ENCODE measurements at places on chromosomes 2 and 18. TPM values are rescaled to one million over a fixed set of nuclear protein-coding genes. Genes with fewer than 3 reads are reported as not detected.

DNA sequence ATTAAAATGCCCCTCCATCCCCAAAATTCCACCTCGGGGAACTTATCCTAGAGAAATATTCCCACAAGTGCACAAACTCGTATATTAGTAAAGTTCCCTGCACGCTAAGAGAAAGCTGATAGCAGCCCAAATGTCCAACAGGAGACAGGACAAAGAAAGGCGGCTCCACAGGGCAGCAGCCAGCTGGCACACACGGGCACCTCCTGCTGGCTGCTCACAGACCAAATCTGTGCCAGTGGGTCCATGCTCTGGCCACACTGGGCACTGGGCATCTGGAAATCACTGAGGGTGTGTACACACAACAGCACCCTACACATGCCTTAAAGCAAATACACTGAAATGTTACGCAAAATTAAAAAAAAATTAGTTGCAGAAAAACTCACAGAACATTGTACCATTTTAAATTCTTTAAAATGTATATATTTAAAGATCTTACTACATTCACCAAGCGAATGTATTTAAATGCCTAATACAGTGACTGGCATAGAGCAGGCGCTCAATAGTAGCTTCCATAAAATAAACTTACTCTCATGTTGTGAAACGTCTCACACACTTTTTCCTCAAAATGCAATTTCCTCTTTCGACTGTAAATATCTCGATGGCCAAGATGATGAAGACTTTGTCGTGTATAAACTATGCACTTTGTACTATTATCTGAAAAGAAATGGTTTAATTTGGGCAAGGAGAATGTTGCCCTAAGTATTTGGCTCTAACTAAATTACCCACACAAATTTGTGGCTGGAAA is 19.4 kb downstream of the ZNF516 start:
- H3K27ac ChIP-seq = no peak overlapping the region
- peaks cover 9% of the 10 kb centered on the region for H3K4me1 ChIP-seq
- H3K27me3 ChIP-seq = no peaks in the 10 kb centered on the region
- H3K36me3 ChIP-seq = no peaks in the 10 kb centered on the region
- H3K4me3 ChIP-seq = no peak overlapping the region
- DNase-seq = no peak

DNA sequence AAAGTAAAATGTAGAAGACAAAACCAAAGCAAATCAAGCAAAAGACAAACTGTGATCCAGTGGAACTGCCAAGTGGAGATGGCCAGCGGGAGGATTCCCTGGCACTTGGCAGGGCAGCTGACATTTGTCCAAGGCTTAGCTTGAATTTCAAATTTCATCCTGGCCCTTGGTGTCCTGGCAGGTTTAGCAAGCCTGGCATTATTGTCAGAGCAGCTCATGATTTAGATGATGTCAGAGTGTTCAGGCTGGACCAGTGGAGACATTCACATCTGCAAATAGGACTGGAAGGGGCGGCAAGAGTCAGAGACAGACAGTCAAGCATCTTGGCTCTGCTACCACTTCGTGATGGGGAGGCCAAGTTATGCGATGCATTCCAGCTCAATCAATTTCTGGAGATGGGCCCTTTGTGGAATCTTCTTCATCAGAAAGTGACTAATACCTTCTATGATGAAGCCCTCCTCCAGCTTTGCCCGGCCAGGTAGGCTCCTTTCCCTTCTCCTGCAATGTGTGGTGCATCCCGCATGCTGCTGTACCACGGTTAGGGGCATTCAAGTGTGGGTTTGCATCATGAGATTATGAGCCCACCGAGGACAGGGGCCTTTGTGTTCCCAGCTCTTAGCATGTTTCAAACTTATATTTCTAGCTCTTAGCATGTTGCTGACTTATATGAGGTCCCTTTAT is 199.7 kb downstream of the ANKRD30B start:
- H3K27ac ChIP-seq = no peak overlapping the region
- DNase-seq = no peak
- no peaks in the 10 kb centered on the region for H3K36me3 ChIP-seq
- no peaks in the 10 kb centered on the region for H3K4me1 ChIP-seq
- H3K27me3 ChIP-seq = no peaks in the 10 kb centered on the region

DNA sequence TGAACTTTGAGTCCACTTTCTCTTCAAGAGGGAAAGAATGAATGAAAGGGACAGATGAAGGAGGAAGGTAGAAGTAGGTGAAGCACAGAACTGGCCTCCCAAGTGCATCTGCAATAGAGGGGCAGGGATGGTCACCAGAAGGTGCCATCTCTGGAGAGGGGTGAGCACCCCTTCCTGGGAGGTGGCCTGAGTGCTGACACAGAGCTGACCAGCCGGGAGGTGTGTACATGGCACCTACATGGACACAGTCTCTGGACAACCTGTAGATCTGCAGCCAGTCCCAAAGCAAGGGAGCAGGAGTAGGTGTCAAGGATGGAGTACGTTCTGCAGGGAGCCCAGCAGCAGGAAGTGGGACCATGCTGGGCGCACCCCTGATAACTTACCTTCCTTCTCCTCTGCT is 83.2 kb downstream of the TFCP2L1 start:
- H3K4me1 ChIP-seq = no peaks in the 10 kb centered on the region
- H3K27me3 ChIP-seq = no peaks in the 10 kb centered on the region
- H3K4me3 ChIP-seq = no peak overlapping the region
- H3K27ac ChIP-seq = no peak overlapping the region

Gene CFC1
- not detected for total RNA-seq

All from B cell (primary cell).